ENCODE measurements at places on chromosomes 11 and 22.

DNA sequence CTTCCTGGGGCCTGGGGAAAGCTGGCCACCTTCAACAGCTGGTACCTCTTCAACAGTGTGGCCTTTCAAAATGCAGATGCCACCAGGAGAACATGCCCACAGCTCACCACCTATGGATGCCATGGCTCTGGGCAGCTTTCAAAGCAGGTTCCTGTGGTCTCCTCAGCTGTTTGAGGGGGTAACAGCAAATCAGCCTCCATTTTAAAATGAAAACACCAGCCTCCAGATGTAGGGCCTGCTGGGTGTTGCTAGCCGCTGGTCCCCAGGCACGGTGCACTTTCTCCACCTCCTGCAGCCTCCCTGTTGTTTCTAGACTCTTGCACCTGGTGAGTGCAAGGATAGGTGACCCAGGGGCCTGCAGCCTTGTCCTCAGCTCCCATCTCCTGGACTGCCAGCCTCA, 10.0 kb downstream of the CDPF1 start:
- no peak for DNase-seq

DNA sequence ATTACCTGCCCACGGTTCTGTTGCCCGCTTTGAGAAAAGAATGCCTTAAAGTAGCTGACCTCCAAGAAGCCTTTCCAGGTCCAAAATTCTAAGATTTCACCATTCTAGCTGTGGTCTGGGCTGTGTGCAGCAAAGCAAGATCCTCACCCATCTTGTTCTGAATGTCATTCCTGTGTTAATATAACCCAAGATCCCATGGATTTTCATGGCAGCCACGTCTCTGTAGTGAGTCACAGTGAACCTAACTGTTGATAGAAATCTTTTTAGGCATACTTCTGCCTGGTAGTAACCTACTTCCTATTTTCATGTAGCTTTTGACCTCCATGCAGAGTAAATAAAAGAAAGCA, 210.0 kb downstream of the NAV2 start:
- no peak for DNase-seq

GRCh38 chr11:17581036-17581731, 34.1 kb downstream of the OTOG start:
- no peak for DNase-seq

GRCh38 chr22:32648486-32648885, 153.0 kb upstream of the TIMP3 start:
- DNase-seq: no peak

- DNase-seq: no peak
Observed at GRCh38 chr11:69697861-69698260, 6.0 kb downstream of the FGF19 start.

DNA sequence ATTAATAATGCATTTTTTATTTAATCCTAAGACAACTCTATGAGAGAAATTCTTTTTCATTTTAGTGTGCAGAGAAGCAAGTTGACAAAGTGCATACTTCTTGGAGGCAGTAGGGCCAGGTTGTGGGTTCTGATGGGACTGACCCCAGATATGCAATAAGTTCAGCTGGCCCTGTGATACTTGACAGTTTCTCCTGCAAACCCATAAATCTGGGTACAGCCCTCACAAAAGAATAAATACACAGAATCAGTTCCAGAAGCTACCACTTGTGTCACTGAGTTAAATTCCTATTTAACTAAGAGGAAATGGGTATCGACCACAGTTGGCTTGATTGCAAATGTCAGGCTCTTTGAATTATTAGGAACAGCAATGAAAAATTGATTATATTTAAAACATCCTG, 598.5 kb upstream of the API5 start:
- DNase-seq: no peak

Data from NCI-H774 (cell line).